ENCODE measurements at places on chromosomes 12 and 14.

GRCh38 chr12:114293073-114293472 is 112.9 kb downstream of the TBX5 start:
- DNase-seq = no peak

DNA sequence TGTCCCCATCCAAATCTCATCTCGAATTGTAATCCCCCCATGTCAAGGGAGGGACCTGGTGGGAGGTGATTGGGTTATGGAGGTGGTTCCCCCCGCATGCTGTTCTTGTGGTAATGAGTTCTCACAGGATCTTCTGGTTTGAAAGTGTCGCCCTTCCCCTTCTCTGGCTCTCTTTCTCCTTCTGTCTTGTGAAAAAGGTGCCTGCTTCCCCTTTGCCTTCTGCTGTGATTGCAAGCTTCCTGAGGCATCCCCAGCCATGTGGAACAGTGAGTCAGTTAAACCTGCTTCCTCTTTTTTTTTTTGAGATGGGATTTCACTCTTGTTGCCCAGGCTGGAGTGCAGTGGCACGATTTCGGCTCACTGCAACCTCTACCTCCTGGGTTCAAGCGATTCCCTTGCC is 104.0 kb downstream of the CCDC91 start:
- no peak for DNase-seq

GRCh38 chr14:89206389-89207031 is 210.5 kb downstream of the FOXN3 start:
- DNase-seq = no peak

- DNase-seq = no peak
Measured at GRCh38 chr12:66405395-66405794, 103.1 kb downstream of the HELB start.

DNA sequence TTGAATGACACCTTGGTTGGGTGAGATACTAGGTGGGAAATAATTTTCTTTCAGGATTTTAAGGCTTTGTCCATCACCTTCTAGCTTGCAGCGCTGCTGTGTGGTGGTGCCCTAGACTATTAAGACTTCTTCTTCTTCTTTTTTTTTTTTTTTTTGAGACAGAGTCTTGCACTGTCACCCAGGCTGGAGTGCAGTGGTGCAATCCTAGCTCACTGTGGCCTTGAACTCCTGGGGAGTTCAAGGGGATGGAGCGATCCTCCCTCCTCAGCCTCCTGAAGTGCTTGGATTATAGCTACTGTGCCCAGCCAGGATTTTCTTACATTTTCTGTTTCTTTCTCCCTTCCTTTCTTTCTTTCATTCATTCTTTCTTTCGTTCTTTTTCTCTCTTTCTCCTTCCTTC is 10.3 kb upstream of the MTA1 start:
- no peak for DNase-seq

DNA sequence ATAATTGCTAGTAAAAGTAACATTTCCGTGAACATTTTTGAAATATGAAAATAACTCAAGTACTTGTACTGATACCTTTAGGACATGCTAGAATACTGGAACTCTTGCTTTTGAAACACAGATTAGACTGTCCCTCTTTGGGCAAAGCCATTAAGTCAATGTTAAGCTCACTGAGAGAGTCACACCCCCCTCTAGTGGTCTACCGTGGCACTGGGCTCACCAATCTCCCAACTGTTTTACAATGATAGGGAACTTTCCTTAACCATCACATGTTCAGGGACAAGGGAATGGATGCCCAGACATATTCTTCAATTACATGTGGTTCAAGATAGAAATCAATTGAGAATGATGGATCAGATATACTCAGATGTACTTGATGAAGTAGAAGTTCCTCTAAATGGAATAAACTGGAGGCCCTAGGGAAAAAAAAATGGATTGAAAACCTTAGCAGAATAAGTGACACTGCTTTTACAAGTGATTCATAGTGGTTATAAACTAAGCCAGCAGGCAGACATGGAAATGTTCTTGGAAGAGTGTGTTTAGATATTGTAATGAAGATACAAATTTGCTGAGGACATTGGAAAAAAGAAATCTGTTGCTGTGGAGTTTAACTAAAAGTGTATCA is 17.8 kb downstream of the NANOG start:
- DNase-seq = no peak

GRCh38 chr14:28770061-28770460 is 3.5 kb downstream of the FOXG1 start:
- DNase-seq = no peak

DNA sequence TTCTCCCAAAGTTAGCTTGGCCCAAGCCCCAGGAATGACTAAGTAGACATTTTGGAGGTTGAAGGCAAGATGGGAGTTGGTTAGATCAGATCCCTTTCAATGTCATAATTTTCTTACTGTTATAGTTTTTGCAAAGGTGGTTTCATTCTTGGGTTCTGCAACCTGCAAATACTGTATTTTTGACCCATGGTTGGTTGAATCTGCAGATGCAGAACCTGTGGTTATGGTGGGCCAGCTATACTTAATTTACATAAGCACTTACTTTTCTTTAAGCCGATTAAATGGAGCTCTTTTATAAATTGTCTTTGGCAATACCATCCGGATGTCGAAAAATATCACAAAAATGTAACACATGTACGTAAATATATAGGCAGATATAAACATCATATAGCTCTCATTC is 25.6 kb downstream of the LEMD3 start:
- no peak for DNase-seq

- no peak for DNase-seq
Measured at GRCh38 chr14:93960108-93960475, 16.3 kb downstream of the ASB2 start.

DNA sequence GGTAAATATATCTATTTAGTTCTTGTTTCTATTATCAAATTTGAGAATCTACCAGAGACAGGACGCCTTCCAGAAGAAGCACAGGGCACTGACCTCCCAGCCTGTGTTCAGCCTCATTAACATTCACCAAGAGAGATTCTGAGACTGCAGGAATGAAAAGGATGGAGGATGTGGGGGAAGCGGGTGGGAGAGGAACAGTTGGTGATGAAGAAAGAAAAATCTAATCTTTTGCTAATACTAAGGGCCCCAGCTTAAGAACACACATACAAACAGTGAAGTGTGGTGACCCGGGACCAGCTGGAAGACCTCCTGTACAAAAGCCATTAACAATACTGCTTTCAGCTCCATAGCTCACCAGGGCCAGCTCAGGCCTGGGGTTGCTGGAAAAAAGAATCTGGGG is 160.5 kb downstream of the NUAK1 start:
- DNase-seq = no peak

GRCh38 chr12:114192549-114192948 is 213.4 kb downstream of the TBX5 start:
- no peak for DNase-seq
